G401 (cell line): ENCODE measurements at places on chromosomes 3 and 15. TPM values are rescaled to one million over a fixed set of nuclear protein-coding genes. Genes with fewer than 3 reads are reported as not detected.

DNA sequence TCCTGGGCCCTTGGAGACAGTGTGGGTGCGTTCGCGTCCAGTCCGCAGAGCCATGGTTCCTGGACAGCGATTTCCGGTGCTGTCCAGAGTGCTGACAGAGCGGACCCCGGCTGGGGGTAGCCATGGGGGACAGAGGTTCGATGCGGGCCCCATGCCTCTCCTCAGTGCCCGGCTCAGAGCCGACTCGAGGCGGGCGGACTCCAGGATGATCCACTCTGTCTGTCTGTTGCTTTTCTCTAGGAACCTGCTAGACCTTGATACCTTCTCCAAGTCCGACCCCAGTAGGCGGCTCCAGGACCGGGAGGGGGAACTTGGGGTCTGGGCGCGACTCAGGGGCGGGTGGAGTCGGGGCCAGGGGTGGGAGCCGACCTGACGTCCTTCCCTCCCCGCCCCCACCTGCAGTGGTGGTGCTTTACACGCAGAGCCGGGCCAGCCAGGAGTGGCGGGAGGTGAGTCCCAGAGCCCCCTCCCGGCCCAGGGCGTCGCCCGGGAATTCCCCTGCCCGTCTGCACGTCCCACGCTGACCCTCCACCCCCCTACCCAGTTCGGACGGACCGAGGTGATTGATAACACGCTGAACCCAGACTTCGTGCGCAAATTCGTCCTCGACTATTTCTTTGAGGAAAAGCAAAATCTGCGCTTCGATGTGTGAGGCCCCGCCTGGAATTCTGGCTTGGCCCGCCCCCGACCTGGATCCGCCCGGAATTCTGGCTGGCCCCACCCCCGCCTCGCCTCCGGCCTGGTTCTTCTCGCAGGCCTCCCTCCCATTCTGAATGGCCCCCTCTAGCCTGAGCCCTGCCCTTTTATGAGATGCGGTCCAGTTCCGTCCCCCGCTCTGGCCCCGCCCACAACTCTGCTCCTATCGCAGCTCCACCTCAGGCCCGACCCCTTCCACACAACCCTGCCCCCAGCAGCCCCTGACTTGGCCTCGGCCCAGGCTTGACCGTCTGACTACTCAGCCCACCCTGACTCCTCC, 1.0 kb downstream of the CPNE9 start:
- peak; percentile 78 for DNase-seq

GRCh38 chr15:73374604-73375003, 5.8 kb upstream of the HCN4 start:
- no peak for DNase-seq

DNA sequence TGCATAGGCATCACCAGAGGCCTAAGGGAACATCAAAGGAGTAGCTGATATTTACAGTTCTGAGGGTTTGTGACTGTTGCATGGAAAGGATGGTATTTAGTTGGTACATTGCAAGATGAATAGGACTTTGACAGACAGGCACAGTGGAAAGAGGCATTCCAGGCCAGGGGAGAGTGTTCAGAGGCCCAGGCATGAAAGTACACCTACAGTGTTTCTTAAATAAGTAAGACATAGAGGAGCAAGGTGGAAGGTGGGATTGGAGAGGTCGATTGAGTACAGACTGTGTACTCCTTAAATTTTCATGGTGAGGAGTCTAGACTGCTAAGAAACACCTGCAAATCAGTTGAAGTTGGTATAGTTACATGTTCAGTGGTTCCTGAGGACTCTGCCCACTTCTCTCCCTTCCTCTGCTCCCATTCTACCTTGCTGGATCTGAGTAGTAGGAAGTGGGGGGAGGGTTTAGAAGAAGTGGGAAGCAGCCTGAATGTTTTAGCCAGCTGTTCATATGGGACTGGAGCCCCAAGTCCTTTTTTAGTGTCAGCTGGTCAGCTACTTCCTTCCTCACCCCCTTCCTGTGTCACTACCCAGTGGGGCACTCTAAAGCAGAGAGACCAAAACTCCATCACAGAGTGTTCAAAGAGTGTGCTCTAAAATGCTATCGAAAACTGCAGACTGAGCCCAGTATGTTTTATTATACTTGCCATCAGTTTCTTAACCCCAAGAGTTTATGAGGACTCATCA, 14.0 kb downstream of the KLHL18 start:
- no peak for DNase-seq

DNA sequence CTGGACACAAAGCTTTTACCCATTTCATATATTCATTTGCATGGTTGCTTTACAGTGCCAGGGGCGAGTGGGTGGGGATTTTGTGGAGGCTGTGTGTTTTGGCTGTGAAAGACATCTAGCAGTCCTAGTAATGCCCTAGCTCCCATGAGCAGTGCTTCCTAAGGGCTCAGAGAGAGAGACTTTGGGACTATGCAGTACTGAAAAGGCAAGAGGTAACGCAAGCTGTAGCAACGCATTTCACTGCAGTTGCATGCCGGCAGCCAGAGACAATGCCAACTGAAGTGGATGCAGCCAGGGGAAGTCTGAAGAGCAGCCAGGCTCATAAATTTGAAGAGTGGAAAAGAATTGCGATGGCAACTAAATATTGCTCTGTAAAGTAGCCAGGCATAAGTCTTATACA, 27.4 kb upstream of the ATP10A start:
- DNase-seq: no peak

DNA sequence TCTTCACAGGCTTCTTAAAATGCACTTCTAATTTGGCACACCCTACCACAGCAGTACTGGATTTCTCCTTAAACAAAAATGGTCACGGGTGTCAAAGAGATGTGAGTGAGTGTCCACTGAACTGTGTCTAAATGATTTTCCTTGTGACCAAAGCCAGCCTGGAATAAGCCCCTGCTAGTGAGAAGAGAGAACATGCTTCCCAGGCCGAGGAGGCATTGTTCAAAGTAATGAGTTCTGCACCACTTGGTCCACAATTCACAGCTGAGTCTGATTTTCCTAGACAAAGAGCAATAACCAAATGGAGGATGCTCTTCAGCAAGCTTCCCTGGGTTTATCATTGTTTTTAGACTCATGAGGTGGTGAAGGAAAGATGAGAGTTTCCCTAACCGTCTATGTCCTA, 3.8 kb downstream of the PLCH1 start:
- DNase-seq: no peak

DNA sequence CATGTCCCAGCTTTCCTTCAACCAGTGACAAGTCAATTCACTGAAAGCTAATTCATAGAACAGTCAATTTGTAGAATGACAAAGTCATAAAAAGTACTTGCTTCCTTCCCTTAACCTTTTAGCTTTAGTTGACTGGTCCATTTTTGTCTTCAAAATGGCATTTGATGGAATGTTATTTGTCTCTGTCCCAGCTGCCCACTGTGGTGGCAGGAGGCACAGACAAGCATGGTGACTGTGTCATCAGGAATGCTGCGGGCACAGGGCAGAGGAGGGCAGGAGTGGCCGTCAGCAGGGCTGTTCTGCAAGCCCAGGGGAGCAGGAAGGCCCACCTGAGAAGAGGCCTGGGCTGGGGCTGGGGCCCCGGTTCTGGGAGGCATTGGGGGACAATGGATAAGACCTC, 10.0 kb downstream of the IQSEC1 start:
- no peak for DNase-seq

- DNase-seq: no peak
These were observed 44.0 kb downstream of the PHLDB2 start for GRCh38 chr3:111903067-111903511.

DNA sequence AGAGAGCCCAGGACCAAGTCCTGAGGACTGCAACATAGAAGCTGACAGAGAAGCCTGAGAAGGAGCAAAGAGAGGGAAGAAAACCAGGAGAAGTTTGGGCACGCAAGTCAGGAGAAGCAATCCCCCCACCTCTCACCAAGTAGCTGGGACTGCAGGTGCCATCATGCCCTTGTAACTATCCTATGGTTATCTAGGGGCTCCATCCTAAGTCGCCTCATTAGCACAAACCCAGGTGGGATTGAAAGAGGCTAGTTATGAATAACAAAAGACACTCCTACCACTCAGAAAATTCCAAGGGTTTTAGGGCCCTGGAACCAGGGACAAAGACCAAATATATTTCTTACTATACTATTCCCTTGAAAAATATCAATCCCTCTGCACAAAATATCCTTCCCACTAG, 53.5 kb downstream of the CCR4 start:
- no peak for DNase-seq

GRCh38 chr15:97597801-97598200, 362.7 kb upstream of the ARRDC4 start:
- DNase-seq: no peak

DNA sequence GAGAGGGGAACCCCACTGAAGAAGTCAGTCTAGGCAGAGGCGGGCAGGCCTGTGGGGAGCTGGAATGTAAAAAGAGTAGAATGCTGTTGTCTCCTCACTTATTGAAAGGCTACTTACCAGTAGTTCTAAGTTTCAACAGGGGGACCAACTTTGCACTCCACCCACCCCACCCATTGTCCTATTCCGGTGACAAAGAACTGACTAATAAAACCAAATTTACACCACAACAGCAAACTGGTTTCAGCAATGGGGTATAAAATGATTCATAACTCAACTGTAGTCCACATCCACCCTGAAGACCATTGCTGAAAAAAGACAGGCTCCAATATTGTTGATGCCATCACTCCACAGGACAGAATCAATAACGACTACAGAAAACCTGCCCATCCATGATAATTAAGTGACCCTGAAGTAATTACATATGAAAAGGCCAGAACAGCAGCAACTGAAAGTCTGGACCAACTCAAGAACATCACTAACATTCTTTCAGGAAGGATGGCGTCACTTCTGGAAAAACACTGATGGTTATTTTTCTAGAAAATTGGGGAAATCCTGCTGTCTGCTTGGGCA, 80.2 kb downstream of the ABI3BP start:
- no peak for DNase-seq

GRCh38 chr15:38460543-38460942, 6.6 kb downstream of the FAM98B start:
- no peak for DNase-seq

DNA sequence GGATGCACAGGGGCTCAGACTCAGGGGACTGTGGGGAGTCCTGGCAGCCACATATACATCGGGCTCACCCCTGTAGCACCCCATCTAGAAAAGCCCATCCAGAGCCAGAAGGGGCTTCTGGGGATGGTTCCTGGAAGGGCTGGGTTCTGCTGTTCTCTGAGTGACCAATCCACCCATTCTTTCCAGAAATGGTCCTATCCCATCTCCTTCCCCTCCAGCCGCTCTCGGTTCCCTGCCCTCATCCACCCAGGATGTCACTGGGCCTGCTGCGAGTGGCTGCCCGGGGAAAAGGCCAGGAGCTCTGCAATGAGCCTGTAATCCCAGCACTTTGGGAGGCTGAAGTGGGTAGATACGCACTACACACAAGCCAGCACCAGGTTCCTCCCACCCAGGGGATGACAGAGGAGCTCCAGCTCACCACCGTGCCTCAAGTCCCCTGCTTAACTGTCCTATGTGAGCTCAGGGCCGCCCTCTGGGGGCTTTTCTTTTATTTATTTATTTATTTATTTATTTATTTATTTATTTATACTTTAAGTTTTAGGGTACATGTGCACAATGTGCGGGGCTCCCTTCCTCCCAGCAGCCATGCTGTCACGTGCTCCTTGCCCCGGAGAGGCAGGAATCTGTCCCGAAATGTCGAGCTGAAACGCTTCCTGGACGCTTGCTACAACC, 13.6 kb upstream of the CSK start:
- DNase-seq: no peak

GRCh38 chr3:194343561-194343893, 7.6 kb downstream of the CPN2 start:
- no peak for DNase-seq

GRCh38 chr3:183279371-183279770, 26.3 kb downstream of the B3GNT5 start:
- no peak for DNase-seq

PP2D1 gene
- not detected in 2 replicates for total RNA-seq

HGD gene
- not detected in 2 replicates for total RNA-seq

CCDC13 gene
- 1.4 and 3.3 TPM in 2 replicates for total RNA-seq

AMT gene
- 0.14 and 0.55 TPM in 2 replicates for total RNA-seq

DAPK2 gene
- total RNA-seq: 24.4 and 26.9 TPM in 2 replicates
